NCI-H446 (cell line): ENCODE measurements at places on chromosomes 11 and 22.

GRCh38 chr22:27107824-27108223 lies 450.4 kb downstream of the MIAT start:
- peak; percentile 98 for DNase-seq

DNA sequence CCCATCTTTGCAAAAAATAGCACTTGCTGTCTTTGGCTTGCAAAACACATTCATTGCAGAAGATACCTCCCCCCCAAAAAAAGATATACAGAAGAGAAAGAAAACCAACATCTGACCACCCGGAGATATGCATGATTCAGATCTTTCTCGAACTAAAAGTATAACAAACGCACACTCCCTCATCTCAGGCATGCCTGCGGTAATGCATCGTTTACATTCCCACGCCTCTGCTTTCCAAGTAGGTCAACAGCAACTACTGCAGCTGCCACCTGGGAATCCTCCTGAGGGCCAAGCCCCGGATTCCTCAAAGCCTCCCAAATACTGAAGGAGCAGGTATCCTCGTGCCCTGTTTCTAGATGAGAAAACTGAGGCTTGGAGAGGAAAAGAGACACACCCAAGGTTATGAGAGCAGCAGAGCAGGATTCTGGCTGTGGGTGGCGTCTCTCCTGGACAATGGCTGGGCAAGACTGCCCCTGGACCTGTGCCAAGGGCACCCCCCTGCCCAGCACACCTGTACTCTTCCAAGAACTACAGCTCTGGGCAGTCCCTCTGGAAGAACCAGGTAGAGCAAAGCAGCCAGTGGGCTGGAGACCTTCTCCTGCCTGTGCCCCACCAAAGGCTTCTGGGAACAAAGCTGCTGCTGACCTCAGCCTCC lies 38.1 kb downstream of the NUP50 start:
- DNase-seq: no peak

DNA sequence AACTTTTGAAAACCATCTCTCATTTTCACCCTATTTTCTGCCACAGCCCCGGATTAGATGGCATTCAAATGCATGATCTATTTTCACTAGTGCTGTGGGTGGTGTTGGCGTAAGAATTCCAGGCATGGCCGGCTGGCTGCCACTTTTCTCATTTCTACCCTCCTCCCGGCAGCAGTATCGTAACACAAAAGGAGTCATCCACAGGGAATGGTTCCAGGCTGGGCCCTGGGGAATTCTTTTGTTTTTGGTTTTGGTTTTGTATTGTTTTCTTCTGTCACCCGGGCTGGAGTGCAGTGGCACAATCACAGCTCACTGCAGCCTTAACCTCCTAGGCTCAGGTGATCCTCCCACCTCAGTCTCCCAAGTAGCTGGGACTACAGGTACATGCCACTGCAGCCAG lies 13.8 kb downstream of the JAML start:
- DNase-seq: no peak

- DNase-seq: no peak
Measured at GRCh38 chr11:15233371-15234165, 118.8 kb downstream of the INSC start.

DNA sequence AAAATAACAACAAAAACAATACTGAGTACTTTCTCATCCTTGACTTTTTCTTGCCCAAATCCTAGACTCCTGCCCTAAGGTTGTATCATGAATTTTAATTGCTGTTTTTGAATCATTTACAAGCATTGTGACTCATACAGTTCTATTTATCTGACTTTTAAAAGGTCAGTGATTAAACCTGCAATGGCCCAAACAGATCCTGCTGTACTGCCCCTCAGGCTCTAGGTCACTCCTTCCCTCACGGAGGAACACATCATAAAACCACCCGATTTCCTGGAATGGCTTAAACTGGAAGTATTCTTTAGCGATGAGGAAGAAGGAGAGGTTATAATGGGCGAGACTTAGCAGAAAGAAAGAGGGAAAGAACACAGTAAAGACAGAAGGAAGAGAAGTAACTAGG lies 12.3 kb downstream of the ARFGAP3 start:
- no peak for DNase-seq

DNA sequence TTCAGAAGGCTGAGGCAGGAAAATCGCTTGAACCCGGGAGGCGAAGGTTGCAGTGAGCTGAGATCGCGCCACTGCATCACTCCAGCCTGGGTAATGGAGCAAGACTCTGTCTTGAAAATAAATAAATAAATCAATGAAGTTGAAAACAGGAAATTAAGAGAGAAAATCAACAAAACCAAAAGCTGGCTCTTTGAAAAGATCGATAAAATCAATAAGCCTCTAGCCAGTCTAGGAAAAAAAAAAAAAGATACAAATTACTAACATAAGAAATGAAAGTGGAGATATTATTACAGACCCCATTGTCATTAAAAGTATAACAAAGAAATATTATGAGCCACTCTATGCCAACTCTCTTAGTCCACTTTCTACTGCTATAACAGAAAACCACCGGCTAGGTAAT lies 48.0 kb upstream of the NUP160 start:
- DNase-seq: no peak

GRCh38 chr22:22720724-22721261 lies 76.4 kb downstream of the GGTLC2 start:
- DNase-seq: no peak

GRCh38 chr11:130282111-130282510 lies 32.6 kb downstream of the ZBTB44 start:
- no peak for DNase-seq

- DNase-seq: no peak
Measured at GRCh38 chr11:96474263-96474662, 84.5 kb downstream of the JRKL start.

DNA sequence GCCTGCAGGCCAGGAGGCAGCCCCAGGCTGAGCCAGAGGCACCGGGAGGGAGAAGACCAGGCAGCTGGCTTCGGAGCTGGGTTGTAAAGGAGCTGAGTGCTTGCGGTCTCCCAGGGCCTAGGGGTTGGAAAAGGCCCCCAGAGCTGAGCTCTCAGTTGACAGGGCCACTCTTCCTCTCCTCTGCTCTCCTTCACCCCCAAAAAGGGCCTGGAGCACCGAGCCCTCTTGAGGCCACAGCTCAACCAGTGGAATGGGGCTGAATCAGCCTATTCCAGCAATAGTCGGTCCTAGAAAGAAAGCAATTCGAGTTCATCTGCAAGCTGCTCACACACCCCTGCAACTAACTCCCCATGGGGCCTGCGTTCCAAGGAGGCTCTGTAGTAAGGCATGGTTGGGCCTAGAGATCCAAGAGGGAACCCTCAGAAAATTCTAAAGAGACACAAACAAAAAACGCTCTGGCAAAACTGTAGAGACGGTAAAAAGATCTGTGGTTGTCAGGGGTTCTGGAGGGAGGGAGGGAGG lies 205.0 kb downstream of the BUD13 start:
- DNase-seq: no peak

GRCh38 chr11:133926466-133927246 lies 30.1 kb downstream of the IGSF9B start:
- no peak for DNase-seq

GRCh38 chr11:94281324-94281723 lies 23.1 kb upstream of the IZUMO1R start:
- no peak for DNase-seq

- DNase-seq: no peak
Measured at GRCh38 chr11:65592858-65593517, 2.6 kb downstream of the KCNK7 start.

DNA sequence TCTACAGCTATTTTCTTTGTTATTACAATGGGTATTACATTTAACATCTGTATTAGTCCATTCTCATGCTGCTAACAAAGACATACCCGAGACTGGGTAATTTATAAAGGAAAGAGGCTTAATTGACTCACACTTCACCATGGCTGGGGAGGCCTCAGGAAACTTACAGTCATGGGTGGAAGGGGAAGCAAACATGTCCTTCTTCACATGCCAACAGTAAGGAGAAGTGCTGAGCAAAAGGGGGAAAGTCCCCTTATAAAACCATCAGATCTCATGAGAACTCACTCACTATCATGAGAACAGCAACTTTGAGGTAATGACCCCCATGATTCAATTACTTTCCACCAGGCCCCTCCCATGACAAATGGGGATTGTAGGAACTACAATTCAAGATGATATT lies 16.5 kb upstream of the KMT5B start:
- DNase-seq: no peak

DNA sequence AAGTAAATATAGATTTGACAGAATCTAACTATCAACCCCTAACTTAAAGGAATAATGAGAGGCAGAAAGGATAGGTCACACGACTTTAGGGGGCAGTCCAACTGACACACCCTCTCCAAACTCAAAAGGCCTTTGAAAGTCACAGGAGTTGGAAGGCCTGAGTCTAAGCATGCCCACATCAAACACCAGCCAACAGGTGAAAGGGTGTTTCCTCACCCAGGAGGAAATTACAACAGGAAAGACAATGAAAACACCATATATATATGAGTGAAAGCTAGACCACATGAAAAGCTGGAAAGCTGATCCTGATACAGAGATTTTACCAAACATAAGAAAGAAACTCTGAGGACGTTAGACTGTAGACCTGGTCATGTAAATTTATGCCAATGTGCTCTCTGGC lies 10.5 kb upstream of the DEPDC7 start:
- no peak for DNase-seq

GRCh38 chr11:35235936-35236666 lies 97.1 kb downstream of the CD44 start:
- no peak for DNase-seq

- no peak for DNase-seq
Measured at GRCh38 chr11:121236115-121237001, 56.2 kb upstream of the SC5D start.
